Activated CD4-positive, alpha-beta memory T cell treated with anti-CD3 and anti-CD28 coated beads, Interleukin-2, amount 10 ng/mL, durations not matched to agents 7 days and 5 days (primary cell): ENCODE measurements at places on chromosomes 2 and 18.

GRCh38 chr2:222450021-222450420 is 25.7 kb downstream of the SGPP2 start:
- no peak for DNase-seq

- DNase-seq, result no peak
These were observed 288.2 kb upstream of the SPHKAP start for GRCh38 chr2:228469721-228470120.

DNA sequence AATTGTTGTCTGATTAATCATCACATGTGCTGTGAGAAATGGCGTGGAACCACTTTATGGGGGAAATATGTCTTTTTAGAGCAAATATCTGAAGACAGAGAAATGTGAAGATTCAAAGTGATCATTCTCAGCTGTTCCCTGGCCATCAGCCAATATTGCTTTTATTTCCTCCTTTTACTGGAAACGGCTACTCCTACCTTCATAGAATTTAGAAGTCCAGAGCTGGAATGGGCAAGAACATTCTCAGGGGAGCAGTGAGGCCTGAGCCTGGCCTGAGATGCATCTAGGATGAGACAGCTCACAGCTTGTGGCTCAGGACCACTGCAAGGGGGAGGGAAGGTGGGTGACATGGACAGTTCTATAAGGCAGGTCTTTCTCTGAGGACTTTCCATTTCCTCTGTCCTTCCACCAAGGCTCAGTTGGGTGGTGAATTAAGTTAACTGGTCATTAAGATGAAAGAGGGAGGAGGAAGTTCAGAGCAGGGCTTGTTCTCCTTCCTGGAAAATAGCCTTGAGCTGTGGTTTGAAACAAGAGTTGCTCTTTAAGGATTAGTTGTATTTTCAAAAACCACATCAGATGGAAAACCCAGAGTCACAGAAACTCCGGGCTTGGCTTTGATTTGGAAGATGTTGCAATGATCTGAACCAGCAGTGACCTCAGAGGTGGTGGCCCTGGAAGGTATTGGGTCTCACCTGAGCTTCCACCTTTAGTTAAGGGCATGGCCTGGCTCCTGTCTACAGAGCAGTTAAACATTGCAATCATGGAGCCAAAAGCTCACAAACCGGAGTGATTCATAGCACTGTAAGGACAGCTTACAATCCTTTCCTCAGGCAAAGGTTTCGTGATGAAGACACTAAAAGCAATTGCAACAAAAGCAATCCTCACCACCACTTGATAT is 144.3 kb downstream of the VAPA start:
- no peak for DNase-seq

DNA sequence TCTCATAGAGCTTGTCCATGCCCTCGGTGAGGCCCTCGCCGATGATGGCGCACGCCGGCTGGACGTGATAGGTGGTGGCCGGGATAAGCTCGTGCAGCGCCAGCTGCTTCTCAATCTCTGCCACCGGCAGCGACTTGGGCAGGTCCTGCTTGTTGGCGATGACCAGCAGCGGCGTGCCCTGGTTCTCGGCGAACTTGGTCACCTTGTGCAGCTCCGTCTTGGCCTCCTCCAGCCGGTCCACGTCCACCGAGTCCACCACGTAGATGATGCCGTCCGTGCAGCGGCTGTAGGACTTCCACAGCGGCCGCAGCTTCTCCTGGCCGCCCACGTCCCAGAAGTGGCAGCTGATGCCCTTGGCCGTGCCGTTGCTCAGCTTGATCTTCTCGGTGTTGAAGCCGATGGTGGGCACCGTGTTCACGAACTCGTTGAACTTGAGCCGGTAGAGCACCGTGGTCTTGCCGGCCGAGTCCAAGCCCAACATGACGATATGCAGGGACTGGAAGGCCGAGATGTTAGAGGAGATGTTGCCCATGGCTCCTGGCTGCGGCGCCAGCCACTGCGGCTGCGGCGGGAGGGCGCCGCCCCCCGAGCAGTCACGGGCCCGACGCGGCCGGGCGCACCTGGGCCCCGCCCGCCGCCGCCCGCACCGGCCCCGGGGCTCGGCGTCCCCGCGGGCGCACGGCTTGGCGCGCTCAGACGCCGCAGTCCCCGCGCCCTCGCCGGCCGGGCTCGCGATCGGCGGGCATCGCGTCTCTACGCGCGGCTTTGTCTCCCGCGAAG is 636 bp downstream of the ARL4C start:
- DNase-seq, result peak; percentile 69

- DNase-seq, result no peak
These were observed 2.0 kb upstream of the CHRNA1 start for GRCh38 chr2:174766271-174766670.

GRCh38 chr2:34851804-34852203 is 1252.7 kb upstream of the FAM98A start:
- no peak for DNase-seq

DNA sequence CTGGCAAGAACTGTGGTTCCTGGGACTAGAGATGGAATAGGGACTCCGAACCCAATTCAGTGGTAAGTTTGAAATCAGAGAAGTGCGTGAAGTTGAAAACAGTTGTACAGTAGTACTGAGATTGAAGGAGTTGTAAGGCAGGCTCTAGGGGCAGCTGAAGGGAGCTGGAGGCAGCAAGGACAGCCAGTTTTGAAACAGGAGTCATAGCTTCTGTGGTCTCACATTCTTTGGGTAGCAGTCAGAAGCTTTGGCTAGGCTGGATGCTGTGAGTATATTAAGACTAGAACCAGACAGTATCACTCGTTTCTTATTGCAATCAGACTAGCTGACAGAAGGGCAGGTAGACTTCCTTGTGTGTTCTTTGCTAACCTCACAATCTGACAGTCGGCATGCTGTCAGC is 64.5 kb upstream of the ADAM23 start:
- DNase-seq, result no peak

DNA sequence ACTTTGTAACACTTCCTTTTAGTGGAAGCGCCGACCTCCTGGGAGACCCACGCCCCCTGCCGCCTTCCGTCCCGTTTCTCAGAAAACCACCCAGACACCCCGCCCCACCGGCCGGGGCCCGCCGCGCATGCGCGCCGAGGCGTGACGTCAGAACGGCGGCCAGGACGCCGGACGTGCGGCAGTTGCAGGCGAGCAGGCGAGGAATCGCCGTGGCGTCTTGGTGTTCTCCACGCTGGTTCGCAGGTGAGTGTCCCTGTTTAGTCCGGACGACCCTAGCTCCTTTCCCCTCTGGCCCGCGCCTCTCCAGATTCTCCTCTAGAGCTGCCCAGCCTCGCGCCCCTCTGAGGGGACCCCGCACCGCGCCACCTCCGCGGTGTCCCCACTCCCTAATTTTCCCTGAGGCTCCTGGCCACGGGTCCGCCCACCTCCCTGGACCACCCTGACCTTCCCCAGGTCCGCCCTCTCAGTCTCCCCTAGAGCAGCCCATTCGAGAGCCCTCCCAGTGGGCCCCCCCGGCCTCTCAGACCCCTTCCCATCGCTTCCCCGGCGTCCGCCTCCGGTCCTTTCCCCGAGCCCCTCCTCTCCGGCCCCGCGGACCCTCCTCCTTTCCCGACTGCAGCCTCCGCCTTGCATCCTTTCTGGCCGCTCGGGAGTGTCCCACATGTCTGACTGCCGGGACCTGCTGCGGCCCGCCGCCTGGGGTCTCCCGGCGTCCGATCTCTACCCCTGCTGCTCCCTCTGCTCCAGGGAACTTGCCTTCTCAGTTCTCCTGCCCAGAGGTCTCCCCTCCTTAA is at the start of gene PLEKHB2:
Gene PLEKHB2 (plus strand): TSS at position 181 of the 794 bp plus-strand sequence. CDS start 15,606 bp downstream, outside the sequence.
- peak; percentile 95 for DNase-seq

DNA sequence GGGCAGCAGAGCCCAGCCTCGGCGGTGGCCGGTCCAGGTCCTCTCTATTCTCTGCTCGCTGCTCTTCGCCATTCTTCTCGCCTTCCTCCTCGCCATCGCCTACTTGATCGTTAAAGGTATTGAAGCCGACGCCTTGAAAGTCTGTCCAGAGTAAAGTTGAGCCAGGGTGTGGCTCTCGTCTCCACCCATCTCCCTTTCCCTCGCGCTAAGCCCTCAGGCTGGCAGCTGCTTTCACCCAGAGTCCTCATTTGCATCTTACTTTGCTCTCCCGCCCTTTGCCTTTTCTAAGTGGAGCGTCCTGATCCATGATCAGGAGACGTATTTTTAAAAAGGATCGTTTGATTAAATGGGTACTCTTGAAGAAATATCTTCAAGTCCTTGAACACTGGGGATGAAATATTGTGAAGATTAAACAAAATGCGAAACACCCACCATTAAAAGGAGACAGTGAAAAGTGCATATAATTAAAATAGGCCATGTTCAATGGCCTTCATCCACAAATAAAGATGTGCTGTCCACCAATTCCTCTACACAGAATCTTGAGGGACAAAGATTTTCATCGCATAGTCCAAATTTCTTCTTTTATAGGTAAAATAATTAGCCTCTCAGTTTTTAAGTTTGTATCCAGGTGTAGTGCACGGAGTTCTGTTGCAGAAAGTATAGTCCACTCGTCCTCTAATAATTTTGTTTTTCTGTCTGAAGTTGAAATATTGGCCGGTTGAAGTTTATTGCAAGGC is 657 bp downstream of the ARL6IP6 start:
- DNase-seq, result no peak

GRCh38 chr2:163341426-163341825 is 394.4 kb downstream of the FIGN start:
- no peak for DNase-seq

- DNase-seq, result no peak
These were observed 32.7 kb downstream of the MEX3C start for GRCh38 chr18:51164761-51165281.

DNA sequence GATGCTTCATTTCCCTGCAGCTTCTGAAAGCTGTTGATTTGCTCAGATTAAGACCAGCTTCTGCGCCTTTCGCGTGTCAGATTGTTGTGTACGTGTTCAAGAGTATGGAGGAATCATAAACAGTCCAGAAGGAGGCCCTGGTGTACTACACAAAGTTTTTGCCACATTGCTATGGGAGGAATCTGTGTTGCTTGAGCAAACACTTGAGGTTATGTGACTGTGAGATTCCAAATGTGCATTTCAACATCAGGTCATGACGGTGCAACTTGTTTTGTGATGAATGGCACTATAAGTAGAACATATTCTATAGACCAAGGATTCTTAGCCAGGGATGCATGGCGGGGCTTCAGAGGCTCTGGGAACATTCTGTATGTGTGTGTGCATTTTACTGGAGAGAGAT is 35.0 kb downstream of the SRSF7 start:
- DNase-seq, result no peak

DNA sequence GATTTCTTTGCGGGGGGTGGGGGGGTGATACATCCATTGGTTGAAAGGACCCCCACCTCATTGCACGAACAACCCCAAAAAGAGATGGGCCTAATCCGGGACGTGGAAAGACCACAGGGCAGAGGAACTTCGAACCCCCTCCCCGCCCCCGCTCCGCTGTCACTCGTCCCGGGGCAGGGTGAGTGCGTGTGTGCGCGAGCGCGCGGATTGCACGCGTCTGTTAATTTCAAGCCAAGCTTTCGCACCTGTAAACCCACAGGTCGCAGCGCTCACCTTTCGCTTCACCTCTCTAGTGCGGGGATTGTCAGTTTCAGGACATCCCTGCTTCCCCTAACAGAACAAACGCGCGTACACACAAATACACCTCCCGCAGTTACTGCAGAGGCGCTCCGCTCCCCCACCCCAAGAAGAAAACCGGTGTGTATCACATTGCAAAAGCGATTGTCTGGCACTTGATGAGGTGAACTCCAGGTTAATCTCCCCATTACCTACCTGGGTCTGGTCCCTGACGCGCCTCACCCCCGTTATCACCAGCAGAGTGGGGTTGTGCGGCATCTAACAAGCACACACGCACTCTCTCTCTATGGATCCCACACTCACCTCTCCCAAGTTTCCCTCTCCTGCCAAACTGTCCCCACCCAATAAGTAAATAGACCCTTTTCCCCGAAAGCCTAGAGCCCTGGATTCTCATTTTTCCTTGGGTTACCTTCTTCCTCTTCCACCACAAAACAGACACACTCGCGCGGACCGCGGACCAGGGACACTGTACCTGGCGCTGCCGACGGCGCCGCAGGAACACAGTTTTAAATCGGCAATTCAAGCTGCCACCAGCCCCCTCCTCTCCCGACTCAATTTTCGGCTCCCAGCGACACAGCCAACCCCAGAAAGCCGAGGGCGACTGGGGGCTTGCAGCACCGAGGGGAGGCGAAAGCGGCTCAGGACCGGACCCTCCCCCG is 1.0 kb downstream of the CYP26B1 start:
- DNase-seq, result peak; percentile 14

DNA sequence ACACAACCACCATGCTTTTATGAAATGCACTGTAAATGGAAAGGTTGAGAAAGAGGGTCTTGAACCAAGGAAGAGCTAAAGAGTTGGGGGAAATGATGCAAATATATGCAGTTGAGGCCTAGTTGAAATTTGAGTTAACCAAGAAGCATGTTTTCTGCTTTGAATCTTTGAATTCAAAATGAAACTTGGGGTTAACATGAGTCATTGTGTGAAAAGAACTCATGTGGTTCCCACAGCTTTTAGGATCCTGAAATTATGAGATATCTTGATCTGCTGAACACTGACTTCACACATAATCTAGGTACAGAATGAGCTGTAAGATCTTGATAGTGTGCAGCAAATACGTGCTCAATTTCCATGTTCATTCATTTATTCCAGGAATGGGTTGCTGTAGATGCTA is 422.9 kb upstream of the TRIB2 start:
- no peak for DNase-seq

- no peak for DNase-seq
These were observed 160.8 kb downstream of the NBAS start for GRCh38 chr2:15400240-15400826.

- DNase-seq, result no peak
These were observed 134.9 kb downstream of the RPIA start for GRCh38 chr2:88826399-88826798.

DNA sequence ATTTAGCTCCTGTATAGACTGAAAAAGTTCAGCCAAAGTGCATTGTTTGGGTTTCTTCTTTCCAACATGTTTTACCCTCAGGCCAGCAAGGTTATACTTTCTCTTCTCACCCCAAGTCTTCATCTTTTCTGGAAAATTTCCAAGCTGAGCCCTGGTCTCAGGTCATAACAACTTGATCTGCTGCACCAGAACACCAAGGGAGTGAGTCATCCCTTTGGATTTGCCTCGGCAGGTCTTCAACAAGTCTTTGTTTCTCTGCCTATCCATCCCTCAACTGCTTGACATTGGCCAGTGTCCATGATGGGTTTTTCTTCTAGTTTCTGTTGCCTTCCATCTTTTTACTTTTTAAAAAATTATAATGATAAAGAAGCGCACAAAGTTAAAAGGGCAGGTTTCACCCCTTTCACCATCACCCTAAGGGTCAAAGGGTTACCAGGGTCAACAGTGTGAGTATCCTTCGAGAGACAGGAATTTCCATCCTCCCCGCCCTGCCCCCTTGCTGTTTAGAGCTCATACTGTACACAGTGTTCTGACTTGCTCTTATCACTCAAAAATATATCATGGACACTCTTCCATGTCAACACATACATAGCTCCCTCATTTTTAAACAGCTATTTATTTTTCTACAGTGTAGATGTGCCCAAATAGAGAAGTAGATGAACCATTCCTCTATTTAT is 5.7 kb upstream of the SPATS2L start:
- DNase-seq, result no peak

DNA sequence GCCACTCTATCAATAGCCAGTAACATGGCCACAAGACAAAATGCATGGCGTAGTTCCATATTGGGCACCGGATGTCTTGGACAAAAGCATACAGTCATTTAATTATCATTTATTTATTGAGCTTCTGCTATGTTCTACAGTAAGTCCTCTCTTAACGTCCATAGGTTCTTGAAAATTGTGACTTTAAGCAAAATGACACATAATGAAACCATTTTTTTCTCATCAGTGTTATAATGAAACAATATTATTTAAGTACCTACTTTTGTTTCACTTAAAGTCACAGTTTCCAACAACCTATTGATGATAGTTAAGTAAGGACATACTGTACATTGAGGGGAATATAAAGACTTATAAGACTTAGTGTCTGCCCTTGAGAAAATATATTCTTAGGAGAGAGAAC is 84.9 kb downstream of the XRCC5 start:
- DNase-seq, result no peak

- DNase-seq, result no peak
These were observed 19.0 kb downstream of the RNF125 start for GRCh38 chr18:32037616-32038015.
